SK-MEL-5 (cell line): ENCODE measurements at places on chromosomes 7 and 10. TPM values are rescaled to one million over a fixed set of nuclear protein-coding genes. Genes with fewer than 3 reads are reported as not detected.
A peak's percentile ranks its signal among the peaks of the same experiment; 100 is the strongest.

Gene HMX3
- total RNA-seq, result 0.32 and 1.6 TPM in 2 replicates

Gene GIMAP1
- not detected in 2 replicates for total RNA-seq

Gene LGI1
- not detected in 2 replicates for total RNA-seq

Gene SLC39A12
- total RNA-seq, result 0.05 TPM in 1 of 2 replicates, not detected in the other

- no peak for DNase-seq
These were observed 6.1 kb downstream of the PSTK start for GRCh38 chr10:122986335-122986734.

GRCh38 chr7:95396136-95397032 is at the start of gene PON3:
Gene PON3, minus strand, starts transcription at chr7:95396375. Its CDS starts 25 bp downstream, at chr7:95396350.
- no peak for DNase-seq

GRCh38 chr10:103781329-103782061 is 73.9 kb downstream of the SH3PXD2A start:
- DNase-seq, result peak; percentile 38

- DNase-seq, result peak; percentile 72
These were observed 4.2 kb downstream of the SMARCD3 start for GRCh38 chr7:151244196-151244840.

DNA sequence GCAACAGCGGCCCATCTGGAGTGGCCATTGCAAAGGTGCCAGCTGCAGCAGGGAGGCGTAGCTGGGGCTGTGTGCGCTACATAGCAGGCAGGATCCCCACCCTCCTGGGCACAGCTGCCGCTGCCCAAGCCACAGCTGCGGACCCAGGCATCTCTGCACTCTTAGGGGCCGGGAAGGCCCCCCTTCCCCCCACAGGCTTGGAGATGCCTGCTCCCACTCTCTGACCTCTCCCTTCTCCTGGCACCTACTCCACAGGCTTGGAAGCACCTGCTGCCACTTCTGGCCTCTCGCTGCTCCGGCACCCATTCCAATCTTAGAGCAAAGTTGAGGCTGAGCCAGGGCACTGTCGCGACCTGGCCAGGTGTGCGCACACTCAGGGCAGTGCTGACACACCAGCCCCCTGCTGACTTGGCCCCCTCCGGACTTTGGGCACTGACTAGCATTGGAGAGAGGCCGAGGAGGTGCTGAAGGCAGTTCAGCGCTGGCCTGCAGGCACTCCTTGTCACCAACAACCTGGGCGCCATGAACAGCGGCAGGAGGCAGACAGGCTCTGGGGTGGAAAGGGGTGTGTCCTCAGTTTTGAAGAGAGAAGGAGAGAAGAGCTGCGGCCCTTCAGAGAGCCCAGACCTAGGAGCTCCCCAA is 18.4 kb downstream of the RBM48 start:
- no peak for DNase-seq

DNA sequence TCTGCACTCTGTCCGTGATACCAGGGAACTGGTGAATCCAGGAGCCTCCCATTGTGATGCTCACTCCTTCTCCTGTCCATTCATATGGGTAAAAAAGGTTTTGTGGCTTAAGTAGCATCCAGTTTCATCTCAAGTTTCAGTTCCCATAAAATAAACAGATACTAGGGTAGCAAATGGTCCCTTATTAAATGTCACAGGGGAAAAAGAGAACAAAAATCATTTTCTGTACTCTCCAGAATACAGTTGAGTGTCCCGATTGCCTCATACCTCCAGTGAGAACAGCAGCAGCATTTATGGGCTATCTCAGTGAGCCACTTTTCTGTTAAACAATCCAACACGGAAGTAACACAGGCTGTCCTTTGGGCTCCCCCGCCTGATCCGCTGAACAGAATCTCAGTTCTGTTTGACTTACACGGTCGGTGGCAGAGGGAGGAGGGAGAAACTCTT is 179.6 kb downstream of the CELF2 start:
- DNase-seq, result peak; percentile 82

GRCh38 chr7:156511426-156511825 is 129.1 kb upstream of the RNF32 start:
- no peak for DNase-seq

Gene TACC2
- total RNA-seq, result 3.0 and 10.2 TPM in 2 replicates

DNA sequence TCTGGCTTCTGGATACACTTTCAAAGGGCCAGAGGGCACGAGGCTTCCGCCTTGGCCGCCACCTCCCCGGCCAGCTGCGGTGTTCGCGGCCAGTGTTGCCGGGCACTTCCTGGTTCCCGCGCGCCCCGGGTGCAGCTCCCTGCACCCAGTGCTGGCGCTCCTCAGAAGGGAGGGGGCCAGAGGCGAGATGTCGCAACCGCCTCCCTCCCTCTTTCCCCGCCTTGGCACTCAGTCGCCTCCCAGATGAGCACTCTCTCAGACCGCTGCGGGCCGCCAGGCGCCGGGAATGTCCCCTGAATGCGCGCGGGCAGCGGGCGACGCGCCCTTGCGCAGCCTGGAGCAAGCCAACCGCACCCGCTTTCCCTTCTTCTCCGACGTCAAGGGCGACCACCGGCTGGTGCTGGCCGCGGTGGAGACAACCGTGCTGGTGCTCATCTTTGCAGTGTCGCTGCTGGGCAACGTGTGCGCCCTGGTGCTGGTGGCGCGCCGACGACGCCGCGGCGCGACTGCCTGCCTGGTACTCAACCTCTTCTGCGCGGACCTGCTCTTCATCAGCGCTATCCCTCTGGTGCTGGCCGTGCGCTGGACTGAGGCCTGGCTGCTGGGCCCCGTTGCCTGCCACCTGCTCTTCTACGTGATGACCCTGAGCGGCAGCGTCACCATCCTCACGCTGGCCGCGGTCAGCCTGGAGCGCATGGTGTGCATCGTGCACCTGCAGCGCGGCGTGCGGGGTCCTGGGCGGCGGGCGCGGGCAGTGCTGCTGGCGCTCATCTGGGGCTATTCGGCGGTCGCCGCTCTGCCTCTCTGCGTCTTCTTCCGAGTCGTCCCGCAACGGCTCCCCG is at the start of gene FFAR4:
FFAR4 (plus strand) TSS at position 231 of the 842 bp plus-strand sequence; CDS start at position 287, 56 bp downstream.
- no peak for DNase-seq

Gene SLC26A3
- total RNA-seq, result not detected in 2 replicates
